ENCODE measurements at places on chromosomes 4 and X.

DNA sequence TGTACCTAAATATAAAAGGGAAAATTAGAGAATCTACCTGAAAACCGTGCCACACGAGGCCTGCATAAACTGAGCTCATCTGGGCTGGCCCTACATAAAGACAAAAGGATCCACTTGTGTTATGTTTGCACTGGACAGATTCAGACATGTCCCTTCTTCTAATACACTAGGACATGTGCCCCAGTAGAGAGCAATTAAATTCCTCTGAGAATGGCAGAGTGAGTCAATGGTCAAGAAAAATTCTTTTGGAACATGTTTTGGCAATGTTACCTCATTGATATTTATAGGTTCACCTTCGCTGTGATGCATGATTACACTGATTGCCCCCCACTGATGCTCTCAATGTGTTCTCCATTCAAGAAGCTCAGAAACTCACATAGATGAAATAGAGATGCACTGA, 95.2 kb downstream of the MANBA start:
- no peak for DNase-seq

GRCh38 chr4:68630371-68630770, 40.1 kb downstream of the UGT2B15 start:
- DNase-seq = no peak

DNA sequence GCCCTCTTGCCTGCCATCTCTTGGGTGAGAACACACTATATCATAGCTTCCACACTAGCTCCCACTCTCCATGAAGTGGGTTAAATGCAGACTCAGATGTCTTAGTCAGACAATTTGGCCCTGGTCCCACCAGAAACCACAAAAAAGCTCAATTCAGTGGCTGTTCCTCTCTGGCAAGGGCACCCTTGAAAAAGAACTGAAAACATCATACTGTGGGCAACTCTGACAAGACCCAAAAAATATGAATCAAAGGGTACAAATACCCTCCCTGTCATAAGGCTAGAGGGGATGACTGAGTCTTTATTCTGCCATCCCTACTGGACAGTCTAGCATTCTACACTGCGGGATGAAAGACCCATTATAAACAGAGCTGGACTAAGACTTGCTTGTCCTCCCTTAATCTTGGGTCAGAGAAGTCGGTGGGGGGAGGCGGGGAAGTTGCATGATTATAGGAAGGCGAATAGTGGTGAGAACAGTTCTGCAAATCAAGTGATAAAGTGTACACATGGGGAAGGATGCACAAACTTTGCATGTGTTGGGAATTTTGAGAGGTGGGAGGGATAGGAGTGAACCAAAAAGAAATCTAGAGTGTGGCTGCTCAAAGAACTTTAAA, 172.1 kb downstream of the OPHN1 start:
- DNase-seq = no peak

DNA sequence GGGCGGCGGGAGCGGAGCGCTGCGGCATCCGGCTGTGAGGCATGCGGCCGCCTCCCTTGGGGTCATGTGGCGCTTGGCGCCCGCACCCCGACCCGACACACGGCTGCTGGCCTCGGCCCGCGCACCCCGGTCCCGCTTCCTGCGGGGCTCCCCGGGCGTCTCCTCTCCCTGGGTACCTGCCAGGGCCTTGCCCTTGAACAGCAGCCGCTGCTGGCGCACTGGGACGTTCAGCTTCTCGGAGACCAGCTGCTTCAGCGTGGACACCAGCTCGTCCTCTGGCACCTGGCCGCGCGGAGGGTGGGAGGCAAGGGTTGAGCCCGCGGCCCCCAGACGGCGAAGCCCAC, 391 bp downstream of the UBL4A start:
- DNase-seq = no peak

GRCh38 chr4:7155590-7156071, 36.7 kb upstream of the SORCS2 start:
- DNase-seq = no peak

DNA sequence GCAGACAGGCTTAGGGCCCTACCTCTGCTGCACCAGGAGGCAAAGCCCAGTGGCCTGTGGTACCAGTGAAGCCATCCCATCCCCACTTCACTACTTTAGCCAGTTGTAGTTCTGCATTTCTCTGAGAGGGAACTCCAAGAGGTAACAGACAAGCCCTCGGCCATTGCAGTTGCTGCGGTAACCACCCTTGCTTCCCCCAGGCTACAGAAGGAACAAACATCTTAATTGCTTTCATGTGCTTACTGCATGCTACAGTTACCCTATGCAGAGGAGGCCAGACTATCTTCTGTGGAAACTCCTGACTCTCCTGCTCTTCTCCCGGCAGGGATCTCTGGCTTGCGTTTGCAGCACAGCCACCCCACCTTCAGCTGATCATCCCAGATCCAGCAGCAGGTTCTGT, 67.8 kb downstream of the SPIN4 start:
- no peak for DNase-seq

DNA sequence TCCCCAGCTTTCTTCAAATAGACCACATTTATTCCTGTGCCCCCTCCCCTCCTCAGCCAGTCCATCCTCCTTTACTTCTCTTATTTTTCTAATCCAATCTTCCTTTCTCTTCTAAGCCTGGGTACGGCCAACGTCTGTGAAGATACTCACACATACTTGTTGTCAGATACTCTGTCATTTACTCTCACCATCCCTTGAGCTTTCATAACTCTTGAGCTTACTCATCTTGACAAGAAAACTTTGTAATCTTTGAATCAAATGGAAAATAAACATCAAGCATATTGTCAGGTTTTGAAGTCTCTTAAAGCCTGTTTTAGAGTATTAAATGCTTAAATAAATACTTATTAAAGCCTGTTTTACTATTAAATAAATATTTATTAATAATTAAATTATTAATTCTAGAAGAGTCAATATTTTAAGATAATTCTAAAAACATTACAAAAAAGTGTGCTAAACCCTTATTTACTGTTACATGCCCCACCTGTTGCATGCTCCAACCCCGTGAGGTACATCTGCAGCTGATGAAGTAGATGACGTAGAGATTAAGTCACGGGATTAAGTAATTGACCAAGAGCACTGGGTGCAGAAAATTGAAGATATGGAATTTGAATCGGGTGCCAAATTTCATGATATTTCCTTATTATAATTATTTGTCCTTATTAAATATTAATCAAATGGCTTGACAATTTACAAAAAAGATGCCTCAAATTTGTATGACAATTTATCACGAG, 1.5 kb upstream of the TRIML2 start:
- no peak for DNase-seq

GRCh38 chr4:113738251-113738650, 23.3 kb downstream of the CAMK2D start:
- DNase-seq = no peak

DNA sequence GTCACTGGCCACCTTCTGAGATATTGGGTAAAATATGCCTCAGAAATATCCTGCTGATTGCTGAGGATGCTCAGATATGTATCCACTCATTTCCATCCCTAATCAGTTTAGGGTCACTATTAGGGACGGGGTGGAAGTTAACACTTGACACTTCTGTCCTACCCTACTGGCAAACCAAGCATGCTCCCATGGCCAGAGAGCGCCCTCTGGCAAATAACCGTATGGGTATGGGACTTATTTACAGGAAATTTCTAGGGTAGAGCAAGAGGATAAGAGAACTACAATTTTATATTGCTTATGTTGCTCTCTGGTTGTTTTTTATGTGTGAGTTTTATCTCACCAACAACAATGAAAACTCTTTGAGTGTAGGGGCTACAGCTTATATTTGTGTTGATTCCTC, 86.8 kb upstream of the TSPAN7 start:
- no peak for DNase-seq

DNA sequence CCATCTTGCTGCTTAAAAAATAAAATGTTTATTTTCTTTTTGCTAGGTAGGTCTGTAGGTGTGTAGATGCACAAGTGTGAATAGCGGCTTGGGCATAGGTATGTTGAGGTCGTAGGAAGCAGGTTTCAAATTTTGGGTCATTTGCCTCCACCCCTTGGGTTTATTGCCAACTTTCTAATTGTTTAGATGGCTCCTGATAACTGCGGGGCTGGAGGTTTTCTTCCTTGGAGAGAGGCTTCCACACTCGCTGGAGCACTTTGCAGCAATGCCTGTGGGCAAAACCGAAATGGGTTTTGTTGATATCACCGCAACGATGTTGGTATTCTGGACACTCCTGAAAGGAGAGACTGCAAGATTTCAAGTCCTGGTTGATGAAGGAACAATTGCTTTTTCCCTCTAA, 3.9 kb upstream of the POU4F2 start:
- DNase-seq = no peak

DNA sequence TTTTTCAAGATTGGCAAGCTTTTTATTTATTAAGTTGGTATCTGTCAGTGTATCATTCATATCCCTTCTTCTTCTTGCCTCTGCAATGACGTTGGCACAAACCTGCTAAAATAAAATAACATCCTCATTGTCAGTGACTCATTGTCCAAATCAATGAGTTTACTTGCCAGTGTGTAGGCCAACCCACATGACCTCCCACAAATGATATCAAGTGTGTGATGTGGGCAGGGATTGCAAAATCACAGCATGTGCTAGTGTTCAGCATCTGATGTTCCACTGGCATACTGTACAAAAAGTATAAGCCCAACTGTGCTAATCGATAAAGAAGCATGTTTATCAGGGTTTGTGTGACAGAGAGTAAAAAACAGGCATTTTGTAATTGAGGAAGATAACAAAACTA, 25.5 kb downstream of the GPAT3 start:
- DNase-seq = no peak

- DNase-seq = no peak
Measured at GRCh38 chr4:161767116-161767515, 396.7 kb downstream of the FSTL5 start.

GRCh38 chr4:65416891-65417290, 253.4 kb downstream of the EPHA5 start:
- DNase-seq = no peak

Data from stimulated activated CD8-positive, alpha-beta memory T cell treated with anti-CD3 and anti-CD28 coated beads, Interleukin-4, amount 100 ng/mL, for 1 hour (primary cell).